ENCODE measurements at places on chromosomes 6 and 20.

- no peak for DNase-seq
Measured at GRCh38 chr6:140921366-140922226, 1211.1 kb upstream of the GJE1 start.

GRCh38 chr6:41630069-41630468 is 8.2 kb upstream of the MDFI start:
- DNase-seq, result no peak

- no peak for DNase-seq
Measured at GRCh38 chr6:125987026-125987617, 782 bp downstream of the TRMT11 start.

DNA sequence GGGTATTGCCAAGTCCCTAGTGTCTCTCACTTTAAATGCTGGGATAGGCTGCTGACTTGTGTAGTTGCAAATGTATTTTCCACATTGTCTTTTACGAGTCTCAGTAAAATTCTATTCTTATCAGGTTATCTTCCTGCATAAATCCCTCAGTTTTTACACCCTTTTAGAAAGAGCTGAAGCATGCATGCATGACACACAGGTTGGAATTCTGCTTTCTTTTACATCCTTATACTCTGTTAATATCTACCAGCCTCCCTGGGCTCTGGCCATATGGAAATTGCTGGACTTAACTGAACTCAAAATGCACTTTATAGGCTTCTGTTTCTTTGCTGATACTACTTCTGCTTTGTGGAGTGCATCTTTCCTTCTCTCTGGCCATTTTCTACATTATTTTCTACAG is 477.4 kb downstream of the FRK start:
- no peak for DNase-seq

DNA sequence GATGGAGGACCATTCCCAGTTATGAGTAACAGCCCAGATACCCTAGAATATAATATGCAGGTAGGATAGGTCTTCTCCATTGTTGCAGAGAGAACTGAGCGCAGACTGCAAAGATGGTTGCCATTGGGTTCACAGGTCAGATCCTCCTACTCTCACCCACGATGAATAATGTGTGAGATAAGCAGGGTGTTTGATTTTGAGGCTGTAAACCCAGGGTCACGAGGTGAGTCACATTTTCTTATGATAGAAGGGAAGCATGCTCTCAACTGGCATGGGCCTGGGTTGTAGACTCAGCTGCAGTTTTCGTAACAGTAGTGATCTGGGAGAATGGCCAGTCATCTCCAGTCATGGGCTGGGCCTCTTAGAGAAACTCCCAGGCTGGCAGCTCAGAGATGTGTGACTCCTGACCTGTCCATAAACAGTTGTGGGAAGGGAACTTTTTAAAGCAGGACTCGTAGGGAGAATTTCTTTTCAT is 74.2 kb downstream of the CD164 start:
- no peak for DNase-seq

GRCh38 chr6:168428863-168429262 is 12.1 kb upstream of the SMOC2 start:
- DNase-seq, result no peak

GRCh38 chr6:3328796-3329195 is 70.0 kb downstream of the PSMG4 start:
- no peak for DNase-seq

DNA sequence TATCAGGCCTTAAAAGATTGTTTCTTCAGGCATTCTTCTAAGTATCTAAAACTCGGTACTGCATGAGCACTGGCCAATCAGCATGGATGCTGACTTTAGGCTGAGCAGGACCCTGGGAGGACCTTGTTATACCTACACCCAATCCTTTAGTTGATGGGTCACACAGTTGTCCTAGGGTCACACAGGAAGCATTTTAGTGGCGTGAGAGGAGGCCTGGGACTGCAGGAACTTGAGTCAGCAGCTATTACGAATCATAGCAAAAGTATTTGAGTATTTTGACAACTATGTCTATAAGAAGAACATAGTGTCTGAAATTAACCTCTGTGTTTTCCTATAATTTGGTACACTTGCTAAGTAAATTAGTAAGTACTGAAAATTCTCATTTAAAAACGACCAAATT is 741.4 kb downstream of the HACE1 start:
- DNase-seq, result no peak

DNA sequence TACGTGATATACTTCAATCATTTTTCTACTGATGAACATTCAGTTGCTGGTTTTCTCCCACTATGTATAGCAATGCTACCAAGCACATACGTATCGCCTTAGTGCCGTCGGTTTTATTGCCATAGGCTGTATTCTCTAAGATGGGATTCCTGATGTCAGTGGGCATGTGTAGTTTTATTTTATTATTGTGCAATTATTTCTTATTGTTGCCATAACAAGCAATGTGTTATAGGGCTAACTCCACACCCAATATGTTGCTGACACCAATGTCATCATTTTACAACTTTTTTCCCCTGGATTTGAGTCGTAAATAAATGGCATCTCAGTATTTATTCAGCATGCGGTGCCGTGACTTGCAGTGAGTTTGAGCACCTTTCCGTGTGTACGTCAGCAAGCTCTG is 10.8 kb upstream of the DACT2 start:
- no peak for DNase-seq

DNA sequence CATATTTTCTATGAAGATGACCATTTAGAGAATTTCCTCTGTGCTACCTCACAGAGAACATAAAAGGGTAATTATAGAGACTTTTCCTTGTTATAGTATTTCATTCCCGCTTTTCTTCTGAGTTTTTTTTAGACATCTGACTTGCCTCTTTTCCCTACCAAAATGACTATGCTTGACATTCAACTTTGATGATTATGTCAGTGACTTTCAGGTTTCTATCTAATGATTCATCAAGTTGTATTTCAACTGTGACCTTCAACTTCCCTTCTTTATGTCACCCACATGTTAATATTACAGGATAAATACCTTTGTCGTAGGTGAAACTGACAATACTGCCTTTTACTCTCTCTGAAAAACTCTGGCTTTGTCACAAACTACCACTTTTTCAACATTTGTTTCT is 95.3 kb downstream of the MLIP start:
- DNase-seq, result no peak

- no peak for DNase-seq
Measured at GRCh38 chr6:26270486-26270861, 94.5 kb upstream of the BTN3A2 start.

GRCh38 chr6:64786736-64787135 is 920.3 kb downstream of the EYS start:
- DNase-seq, result no peak

- DNase-seq, result no peak
Measured at GRCh38 chr6:164929408-164929977, 379.9 kb downstream of the C6orf118 start.

DNA sequence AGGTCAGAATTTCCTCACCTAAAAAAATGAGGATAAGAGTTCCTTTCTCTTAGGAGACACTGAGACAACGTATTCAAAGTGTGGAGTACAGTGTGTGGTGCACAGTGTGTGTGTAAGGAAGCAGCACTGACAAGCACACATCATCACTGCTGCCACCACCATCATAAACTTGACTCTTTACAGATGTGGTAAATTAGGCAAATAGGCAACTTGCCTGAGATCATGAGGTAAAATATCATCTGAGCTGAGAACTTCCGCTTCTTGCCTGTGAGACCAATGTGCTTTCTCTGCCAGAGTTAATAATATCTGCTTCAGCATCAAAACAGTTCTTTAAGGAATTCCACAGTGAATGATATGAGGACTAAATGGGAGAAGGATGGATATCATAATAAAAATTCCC is 52.7 kb downstream of the LYRM4 start:
- no peak for DNase-seq

GRCh38 chr6:158328952-158329351 is 16.7 kb downstream of the TULP4 start:
- DNase-seq, result no peak

GRCh38 chr20:41467690-41468089 is 101.1 kb upstream of the EMILIN3 start:
- DNase-seq, result no peak

DNA sequence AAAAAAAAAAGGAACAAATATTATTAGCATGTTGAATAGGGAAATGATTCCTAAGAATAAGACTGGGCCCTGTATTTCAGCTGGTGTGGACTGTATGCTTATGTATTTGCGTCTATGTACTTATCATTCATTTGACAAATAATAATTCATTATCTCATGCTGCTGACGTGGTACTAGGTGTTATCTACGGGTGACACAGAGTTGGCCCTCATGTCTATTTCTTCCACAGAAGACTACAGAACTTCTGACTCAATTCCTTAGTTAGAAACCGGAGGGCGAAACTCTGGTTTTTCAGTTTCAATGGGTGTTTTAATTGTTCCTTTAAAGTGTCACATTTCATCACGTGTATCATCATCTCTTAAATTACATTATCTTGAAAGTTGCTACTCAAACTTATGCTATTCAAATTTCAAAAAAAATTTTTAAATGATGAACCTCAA is 305.9 kb downstream of the CLIC5 start:
- no peak for DNase-seq

- DNase-seq, result no peak
Measured at GRCh38 chr6:108564178-108564577, 3.5 kb downstream of the FOXO3 start.

- no peak for DNase-seq
Measured at GRCh38 chr6:28134015-28134414, 7.7 kb upstream of the ZKSCAN8 start.

DNA sequence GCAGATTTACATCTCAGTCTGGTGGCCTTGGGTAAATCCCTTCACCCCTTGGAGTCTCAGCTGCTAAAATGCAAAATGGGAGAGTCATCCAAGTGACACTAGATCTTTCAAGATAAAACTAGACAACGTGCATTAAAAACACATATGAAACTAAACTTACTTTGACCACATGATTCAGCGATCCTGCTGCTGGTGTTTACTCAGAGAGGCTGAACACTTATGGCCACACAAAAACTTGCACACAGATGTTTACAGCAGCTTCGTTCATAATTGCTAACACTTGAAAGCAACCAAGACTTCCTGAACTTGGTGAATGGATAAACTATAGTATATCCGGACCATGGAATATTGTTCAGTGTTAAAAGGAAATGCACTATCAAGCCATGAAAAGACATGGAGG is 55.3 kb upstream of the GPR6 start:
- no peak for DNase-seq

- DNase-seq, result no peak
Measured at GRCh38 chr20:48364688-48365421, 462.9 kb downstream of the PREX1 start.

DNA sequence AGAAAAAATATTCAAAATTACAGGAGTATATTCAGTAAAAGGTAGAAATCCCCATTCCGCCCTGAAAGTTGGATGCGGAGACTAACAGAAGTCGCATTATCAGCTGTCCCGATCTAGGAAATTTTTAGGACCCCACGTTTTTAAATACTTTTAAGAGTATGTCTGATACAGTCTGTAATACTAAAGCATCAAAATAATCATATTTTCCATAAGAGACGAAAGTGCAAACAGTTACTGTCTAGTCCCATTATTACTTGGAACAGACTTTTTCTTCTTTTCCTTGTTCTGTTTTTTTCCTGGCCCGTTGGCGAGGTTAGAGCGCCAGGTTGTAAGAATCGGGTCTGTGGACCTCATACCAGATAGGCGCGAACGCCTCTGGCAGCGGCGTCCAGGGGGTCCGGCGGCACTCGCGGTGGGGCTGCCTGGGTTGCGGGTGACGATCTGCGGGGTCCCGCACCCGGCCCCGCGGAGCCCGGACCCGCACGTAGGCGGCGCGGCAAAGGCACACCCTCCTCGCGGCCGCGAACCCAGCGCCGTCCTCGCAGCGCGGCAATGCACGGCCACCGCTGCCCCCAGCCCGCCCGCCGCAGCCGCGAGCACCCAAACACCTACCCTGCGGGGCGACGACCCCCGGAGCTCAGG is 460 bp downstream of the PLAGL1 start:
- DNase-seq, result no peak

GRCh38 chr20:35742741-35743523 is 872 bp upstream of the RBM39 start:
- DNase-seq, result no peak

- no peak for DNase-seq
Measured at GRCh38 chr6:14317387-14317970, 199.9 kb downstream of the CD83 start.

- DNase-seq, result no peak
Measured at GRCh38 chr20:62209850-62210495, 10.1 kb downstream of the HRH3 start.

- DNase-seq, result no peak
Measured at GRCh38 chr20:3751675-3752385, 15.7 kb downstream of the ADISSP start.

DNA sequence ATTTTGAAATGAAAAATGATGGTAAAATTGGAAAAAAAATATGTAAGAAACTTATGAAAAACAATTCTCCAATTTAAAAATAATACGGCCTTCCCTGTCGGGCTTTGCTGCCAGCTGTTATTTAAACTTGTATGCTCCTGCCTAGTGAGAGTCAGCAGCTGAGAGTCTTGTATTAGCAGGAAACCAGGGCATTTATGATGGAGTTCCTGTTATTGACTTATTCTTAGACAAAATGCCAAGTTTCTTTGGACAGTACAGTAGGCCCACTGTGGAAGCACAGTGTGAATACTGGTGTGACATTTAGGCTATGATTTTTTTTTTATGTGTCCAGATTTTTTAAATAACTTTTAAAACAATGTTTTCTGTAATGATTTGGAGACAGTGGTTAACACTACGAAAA is 42.1 kb downstream of the GMDS start:
- no peak for DNase-seq

DNA sequence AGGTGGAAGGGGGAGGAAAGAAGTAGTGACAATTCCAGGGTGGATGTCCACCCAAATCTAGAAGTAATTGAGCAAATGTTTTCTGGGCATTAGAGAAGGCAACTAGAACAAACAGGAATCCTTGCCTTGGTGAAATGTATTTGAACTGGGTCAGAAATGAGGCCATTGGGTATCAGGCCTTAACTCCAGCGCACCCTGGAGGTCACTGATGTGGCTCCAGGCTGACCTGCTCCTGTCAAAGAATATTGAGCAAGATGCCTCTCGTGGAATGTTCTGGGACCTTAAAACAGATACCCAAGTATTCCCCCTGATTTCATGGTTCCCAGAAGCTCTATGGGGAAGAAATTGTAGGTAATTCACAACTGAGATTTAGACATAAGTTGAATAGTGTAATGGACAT is 6.9 kb downstream of the HLA-DPB1 start:
- no peak for DNase-seq

DNA sequence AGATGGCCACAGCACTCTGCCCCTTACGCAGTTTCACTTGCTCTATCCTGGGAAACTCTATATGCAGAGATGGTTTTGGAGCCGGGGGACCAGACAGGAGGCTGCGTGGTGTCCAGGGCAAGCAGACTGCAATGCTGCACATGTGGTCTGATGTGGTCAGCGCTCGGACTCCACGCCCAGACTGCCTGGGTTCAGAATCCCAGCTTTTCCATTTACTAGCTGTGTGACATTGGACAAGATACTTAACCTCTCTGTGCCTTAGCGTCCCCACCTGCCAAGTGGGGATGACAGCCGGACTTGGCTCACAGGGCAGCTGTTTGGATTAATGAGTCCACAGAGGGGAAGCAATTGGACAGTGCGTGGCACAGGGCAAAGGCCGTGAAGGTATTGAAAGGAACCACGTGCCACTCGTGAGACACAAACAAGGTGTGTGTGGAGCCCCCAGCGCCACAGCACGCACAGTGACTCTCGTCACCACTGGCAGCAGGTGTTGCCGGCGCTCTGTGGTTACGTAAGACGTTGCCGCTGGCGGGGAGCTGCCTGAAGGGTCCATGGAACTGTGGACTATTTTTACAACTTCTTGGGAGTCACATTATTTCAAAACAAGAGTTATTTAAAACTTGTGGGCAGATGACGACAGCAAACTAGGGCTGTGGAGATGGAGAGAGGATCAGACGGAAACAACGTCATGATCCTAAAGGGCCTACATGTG is 201.4 kb downstream of the PREX1 start:
- no peak for DNase-seq

- no peak for DNase-seq
Measured at GRCh38 chr6:35833536-35833935, 28.4 kb downstream of the LHFPL5 start.

Measured in NCI-H2107 (cell line).